NCI-H1694 treated with DMSO at 0.1 percent for 48 hours (cell line): ENCODE measurements at places on chromosomes 11 and 22.

- no peak for DNase-seq
Measured at GRCh38 chr11:91686281-91686680, 538.3 kb upstream of the FAT3 start.

- no peak for DNase-seq
Measured at GRCh38 chr11:6618117-6619003, 862 bp downstream of the TPP1 start.

DNA sequence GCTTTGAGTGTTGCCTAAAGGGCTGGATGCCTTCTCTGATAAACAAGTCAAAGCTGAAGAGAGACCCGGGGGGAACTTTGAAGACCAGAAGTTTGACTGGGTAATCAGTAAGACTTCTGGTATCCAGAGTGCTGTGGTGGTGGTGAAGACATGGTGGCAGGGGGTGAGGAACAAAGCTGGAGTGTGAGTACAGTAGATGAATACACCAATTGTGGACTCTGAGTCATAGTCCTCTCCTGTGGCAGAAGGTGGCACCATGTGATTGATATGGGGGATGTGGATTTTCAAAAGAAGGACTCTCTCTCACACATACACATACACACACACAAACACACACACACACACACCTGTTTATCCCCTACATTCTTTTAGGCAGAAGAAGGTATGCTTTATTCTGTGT, 12.3 kb downstream of the MS4A6A start:
- DNase-seq: no peak

DNA sequence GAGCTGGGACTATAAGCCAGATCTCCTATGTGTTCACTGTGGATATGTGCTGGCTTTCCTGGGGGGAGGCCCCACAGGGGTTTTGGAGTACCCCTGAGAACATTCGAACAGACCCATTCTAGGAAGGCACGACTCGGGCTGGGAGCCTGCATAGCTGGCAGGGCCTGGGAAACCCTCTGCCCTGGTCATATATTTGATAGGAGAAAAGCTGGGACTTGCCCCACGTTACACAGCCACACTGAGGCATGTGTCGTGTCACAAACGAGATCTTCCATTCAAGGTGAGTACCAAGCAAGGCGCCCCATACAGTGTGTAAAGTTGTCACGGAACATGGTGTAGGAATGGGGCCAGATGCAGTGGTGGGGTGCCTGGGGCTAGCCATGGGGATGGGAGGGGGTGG, 11.2 kb downstream of the MYO7A start:
- no peak for DNase-seq

GRCh38 chr11:60864856-60865513, 2.4 kb upstream of the ZP1 start:
- no peak for DNase-seq

DNA sequence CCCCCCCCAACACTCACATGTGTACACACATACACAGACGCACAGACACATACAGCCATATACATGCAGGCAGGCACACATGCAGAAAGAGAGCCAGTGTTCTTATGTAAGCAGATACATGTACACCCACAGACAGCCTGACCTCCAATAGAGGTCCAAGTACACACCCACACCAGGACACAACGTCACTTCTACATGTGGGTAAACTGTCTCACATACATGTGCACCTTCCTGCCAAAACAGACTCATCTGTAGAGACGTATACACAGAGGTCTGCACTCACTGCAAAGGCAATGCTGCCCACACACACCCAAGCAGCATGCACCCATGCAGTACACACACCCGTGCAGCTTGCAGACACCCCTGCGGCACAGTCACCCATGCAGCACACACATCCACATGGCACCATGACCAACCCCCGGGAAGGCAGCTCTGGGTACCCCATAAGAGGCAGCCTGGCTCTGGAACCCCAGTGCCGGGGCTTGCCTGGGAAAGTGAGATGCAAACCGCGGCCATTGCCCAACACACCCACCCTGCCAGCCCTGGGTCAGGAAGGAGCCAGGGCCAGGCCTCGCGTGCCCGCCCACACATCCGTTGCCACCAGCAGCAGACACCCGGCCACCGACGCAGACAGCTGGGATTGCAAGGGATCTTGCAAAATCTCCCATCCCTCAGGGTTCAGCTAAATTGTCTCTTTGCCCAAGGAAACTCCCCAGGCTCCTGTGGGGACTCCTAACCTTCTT, 10.1 kb downstream of the CASTOR1 start:
- no peak for DNase-seq

- peak; percentile 74 for DNase-seq
Measured at GRCh38 chr11:73325036-73325981, 17.2 kb downstream of the ARHGEF17 start.

GRCh38 chr11:78451371-78452150, 33.9 kb upstream of the GAB2 start:
- DNase-seq: no peak

DNA sequence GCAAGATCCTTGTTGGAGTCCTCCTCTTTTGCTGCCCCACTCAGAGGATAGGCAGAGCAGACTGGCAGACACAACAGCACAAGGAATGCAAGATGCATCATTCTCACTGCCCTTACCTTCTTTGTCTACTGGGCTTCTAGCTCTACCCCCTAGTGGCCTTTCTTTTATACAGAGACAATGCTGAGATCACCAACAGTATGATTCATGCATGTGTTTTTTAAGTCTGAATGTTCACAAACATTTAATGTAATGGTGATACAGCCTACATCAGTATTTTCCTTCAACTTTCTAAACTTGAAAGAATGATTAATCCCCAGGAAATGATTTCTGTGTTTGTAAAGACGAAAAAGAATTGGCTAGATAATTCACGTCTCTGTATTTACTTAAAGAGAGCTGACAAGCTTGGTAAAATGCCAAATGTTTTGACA, at the start of gene MMP10:
MMP10 (minus strand) TSS at position 138 of the 428 bp plus-strand sequence; CDS start at position 101, 37 bp downstream.
- DNase-seq: no peak

DNA sequence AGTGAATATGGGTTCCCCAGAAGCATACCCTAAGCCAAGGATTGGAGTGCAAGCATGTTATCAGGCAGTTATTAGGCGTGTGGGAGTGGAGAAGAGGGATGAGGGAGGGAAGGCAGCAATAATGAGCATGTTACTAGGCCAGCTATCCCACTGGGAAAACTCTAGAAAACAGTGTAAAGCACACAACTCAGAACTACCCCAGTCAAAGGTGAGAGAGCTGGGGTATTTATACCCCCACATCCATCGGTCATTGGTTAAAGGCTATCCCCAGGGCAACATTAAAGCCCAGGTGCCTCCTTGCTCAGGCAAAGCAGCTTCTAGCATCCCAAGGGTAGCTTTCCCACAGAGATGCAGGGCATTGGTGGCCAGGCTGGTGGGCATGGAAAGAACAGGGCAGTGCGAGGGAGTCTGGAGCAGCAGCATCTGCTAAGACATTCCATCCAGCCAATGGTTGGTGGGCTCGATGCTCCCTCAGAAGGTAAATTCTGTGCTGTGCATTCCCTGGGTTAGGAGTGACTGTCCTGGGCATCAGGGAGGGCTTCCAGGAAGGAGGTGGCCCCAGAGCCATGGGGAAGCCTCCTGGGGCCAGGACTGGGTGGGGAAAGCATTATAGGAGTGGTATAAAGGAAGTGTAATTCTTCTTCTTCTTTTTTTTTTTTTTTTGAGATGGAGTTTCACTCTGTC, 21.1 kb upstream of the LRRC10B start:
- DNase-seq: no peak

- no peak for DNase-seq
Measured at GRCh38 chr11:86624366-86624765, 48.0 kb downstream of the ME3 start.

GRCh38 chr11:46896719-46897406, 21.5 kb downstream of the LRP4 start:
- DNase-seq: peak; percentile 53

GRCh38 chr11:128837627-128838026, 29.5 kb downstream of the KCNJ1 start:
- no peak for DNase-seq

DNA sequence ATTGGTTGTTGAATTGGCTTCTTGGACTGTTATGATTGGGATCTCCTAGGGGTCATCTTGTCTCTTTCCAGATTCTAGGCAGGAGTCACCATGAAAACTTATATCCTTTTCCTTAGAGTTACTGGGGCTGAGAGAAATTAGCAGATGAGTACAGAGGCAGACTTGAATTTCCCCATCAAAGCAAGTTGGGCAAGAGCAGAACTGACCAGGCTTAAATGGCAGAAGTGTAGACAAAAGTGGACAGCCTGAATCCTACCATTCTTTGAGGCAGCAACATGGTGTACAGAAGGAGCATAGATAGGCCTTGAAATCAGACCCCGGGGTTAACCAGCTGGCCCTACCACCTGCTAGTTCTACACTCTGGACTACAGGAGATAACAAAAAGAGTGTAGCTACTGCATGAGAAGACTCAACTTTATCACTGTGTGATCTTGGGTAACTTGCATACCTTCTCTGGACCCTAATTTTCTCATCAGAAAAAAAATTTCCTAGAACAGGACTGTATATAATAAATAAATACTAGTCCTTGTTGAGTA, 427.4 kb upstream of the CADM1 start:
- no peak for DNase-seq

DNA sequence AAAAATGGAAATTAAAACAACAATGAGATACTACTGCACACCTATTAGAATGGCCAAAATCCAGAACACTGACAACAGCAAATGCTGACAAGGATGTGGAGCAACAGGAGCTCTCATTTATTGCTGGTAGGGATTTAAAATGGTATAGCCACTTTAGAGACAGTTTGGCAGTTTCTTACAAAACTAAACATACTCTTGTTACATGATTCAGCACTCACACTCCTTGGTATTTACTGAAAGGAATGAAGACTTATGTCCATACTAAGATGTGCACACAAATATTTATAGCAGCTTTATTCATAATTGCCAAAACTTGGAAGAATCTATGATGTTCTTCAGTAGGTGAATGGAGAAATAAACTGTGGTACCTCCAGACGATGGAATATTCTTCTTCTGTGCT, 40.8 kb downstream of the PGM2L1 start:
- DNase-seq: no peak

- DNase-seq: peak; percentile 8
Measured at GRCh38 chr11:74611369-74611861, 19.0 kb downstream of the POLD3 start.

DNA sequence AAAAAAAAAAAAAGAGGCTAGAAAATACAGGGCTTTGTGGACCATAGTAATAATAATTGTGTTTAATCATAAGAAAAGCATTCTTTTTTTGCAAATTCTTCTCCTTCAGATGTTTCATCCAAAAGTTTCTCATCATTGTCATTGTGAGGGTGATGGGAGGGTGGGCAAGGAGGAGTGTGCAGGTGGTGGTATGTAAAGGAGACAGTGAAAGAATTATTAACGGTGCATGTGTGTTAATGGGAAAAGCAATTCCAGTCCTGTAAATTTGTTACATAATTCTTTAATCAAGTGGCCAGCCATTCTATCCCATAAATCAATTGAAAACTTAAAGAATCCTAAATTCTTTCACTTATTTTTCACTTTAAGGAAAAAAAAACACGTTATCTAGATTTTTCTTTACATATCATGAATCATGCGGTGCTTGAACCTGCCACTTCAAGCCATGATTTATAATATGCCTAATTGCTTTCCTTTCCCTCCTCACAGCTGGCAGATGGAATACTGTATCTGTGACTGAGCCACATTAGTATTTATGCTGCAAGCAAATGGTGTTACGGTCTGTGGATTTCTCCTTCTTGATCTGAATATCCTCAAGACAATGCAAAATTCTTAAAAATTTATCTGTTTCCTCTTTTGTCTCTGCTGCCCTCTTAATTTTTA, 318.5 kb downstream of the JRKL start:
- DNase-seq: no peak

- no peak for DNase-seq
Measured at GRCh38 chr11:13761716-13762115, 93.2 kb downstream of the FAR1 start.

DNA sequence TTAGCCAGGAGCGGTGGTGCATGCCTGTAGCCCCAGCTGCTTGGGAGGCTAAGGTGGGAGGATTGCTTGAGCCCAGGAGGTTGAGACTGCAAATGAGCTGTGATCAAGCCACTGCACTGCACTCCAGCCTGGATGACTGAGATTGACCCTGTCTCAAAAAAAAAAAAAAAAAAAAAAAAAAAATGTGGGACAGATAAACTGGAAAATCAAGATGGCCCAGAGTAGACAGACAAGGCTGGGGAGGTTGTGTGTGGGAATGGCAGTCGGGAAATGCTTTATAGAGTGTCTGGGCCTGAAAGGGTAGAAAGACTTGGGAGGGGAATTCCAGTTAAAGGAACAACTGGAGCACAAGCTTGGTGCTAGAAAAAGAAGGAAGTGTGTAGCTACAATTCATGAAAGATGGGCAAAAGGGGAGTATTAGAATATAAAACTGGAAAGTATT, 18.2 kb upstream of the WDR74 start:
- DNase-seq: no peak

DNA sequence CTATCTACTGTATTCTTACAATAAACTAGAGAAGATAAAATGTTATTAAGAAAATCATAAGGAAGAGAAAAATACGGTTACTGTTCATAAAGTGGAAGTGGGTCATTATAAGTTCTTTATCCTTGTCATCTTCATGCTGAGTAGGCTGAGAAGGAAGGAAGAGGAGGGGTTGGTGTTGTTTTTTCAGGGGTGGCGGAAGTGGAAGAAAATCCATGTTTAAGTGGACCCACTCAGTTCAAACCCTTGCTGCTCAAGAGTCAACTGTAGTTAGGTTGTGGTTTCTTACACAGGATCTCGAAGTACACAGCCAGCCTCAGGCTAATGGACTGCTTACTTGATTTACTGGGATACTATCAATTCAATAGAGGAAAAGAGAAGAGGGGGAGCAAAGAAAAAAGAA, 63.1 kb downstream of the PIWIL4 start:
- DNase-seq: no peak

GRCh38 chr22:42855721-42856120, 1.4 kb downstream of the ARFGAP3 start:
- no peak for DNase-seq

- DNase-seq: no peak
Measured at GRCh38 chr22:48464246-48464645, 1363.4 kb downstream of the BRD1 start.

GRCh38 chr22:29060251-29060869, 1.3 kb downstream of the C22orf31 start:
- no peak for DNase-seq
